Femur (tissue), 1 donor: ENCODE measurements at places on chromosomes 2 and 18.

DNA sequence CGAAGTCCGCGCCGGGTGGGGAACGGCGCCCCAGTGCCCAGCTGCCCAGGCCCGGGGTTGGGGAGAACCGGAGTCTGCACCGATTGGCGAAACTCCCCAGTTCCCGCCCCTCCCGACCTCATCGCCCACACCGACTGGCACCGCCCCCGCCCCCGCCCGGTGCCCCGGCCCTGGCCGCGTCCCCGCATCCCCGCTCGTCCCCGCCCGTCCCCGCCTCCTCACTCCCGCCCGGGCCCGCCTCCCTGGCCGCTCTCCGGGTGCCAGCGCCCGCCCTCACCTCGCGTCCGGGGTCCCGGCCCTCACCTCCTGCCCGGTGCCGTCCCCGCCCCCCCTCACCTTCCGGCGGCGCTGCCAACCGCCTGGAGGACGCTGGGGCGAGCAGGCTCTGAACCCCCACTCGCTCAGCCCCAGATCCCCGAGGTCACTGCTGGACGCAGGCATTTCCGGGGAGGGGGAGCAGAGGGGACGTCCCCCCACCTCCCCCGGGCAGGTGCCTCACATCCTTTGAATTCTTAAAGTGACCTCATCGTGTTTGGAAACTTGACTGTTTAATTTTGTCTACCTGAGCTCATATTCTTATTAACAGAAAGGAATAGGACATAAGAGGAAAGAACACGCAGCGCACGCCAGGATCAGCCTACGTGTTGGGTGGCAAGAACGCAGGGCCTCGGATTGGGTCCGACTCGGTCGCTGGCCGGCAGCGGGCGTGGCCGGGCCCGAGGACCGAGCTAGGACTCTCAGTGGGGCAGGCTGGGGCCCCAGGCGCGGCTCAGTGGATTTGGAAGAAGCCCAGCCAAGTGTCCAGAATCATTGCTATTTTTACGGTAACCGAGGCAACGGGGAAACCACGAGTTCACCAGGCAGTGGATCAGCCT, at the start of gene FAM110C:
TSS of gene FAM110C (minus strand) at position 35 of the 875 bp plus-strand sequence. CDS start 120 bp downstream, outside the sequence.
- peak; percentile 76 for DNase-seq

GRCh38 chr2:181131584-181131983, 151.2 kb downstream of the UBE2E3 start:
- DNase-seq = no peak

GRCh38 chr18:56903686-56904085, 243.2 kb upstream of the BOD1L2 start:
- no peak for DNase-seq

- no peak for DNase-seq
Measured at GRCh38 chr18:57436965-57437333, 1.8 kb downstream of the ONECUT2 start.
